ENCODE measurements at places on chromosomes 2 and 18.

DNA sequence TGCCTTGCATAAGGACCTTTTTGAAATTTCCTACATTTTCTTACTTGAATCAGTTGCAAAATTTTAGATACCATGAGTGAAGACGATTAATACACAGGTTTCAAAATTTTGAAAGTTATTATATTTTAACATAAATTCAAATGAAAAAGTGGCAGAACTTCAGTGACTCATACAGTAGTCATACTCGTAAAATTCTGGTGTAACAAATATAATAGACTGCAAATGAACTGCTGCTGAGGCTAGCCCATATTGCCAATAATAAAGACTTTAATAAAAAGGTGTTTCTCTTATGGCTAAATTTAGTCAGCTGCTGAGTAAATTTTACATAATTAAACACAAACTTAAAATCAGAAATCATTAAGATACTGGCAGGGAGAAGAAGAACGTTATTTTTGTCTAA, 36.9 kb downstream of the MSH6 start:
- no peak for DNase-seq

DNA sequence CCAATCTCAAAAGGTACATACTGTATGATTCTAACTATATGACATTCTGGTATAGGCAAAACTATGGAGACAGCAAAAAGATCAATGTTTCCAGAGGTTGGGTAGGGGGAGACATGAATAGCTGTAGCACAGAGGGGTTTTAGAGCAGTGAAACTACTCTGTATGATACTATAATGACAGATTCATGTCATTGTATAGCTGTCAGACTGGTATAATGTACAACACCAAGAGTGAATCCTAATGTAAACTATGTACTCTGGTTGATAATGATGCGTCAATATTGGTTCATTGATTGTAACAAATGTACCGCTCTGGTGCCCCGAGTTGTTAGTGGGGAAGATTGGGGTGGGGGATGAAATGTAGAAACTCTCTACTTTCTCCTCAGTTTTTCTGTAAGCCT, 172.4 kb upstream of the SPOPL start:
- DNase-seq, result no peak

- DNase-seq, result no peak
Measured at GRCh38 chr2:7467782-7468447, 550.7 kb downstream of the RNF144A start.

DNA sequence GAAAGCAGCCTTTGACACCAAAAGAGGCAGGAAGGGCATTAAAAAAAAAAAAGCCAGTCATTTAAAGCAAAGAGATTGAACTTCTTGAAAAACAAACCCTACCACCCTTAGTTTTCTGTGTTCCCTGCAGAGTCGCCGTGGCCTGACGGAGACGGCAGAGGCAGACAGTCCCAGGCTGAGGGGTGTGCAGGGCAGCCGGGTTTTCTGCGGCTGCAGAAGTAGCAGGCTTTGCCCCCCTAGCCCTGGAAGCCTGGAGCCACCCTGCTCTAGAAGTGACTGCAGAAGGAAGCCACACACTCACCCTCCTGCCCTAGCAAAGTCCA, 2.8 kb downstream of the INPP5D start:
- DNase-seq, result no peak

DNA sequence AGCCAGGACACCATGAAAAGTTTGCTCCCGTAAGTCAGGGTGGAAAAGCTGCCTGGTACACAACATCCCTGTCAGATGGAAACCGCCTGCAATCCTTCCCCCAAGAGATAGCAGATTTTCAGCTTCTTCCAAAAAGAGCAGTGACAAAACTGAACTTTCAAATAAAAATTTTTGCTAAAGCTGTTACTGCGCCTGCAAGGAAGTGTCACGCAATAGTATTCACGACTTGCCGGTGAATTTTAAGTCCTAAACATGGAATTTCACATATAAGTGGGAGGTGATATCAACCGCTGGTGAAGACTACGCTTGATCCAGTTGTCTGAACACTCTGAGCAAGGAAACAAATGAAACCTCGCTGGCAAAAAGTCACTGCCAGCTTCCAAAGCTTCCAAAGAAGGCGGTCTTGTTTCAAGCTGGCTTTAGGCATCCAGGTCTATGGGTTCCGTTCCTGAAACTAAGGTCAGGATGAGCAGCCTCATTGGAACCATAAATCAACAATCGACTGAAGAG, 2.8 kb downstream of the COL6A3 start:
- DNase-seq, result no peak

DNA sequence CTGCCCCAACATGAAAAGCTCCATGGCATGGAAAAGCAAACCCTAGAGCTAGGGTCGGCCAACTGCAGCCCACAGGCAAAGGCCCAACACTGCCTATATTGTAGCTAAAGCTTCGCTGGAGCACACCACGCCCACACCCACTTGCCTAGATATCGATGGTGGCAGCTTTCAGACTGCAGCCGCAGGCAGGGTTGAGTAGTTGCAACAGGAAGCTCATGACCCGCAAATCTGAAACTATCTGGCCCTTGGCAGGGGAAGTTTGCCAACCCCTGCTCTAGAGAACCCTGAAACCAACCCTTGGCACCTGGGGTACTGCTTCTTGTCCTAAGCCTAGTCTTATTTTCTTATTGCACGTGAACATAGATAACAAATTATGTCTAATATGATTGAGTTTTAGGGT, 250.0 kb downstream of the SOX11 start:
- no peak for DNase-seq

GRCh38 chr2:118851650-118852049, 4.2 kb upstream of the EN1 start:
- no peak for DNase-seq

DNA sequence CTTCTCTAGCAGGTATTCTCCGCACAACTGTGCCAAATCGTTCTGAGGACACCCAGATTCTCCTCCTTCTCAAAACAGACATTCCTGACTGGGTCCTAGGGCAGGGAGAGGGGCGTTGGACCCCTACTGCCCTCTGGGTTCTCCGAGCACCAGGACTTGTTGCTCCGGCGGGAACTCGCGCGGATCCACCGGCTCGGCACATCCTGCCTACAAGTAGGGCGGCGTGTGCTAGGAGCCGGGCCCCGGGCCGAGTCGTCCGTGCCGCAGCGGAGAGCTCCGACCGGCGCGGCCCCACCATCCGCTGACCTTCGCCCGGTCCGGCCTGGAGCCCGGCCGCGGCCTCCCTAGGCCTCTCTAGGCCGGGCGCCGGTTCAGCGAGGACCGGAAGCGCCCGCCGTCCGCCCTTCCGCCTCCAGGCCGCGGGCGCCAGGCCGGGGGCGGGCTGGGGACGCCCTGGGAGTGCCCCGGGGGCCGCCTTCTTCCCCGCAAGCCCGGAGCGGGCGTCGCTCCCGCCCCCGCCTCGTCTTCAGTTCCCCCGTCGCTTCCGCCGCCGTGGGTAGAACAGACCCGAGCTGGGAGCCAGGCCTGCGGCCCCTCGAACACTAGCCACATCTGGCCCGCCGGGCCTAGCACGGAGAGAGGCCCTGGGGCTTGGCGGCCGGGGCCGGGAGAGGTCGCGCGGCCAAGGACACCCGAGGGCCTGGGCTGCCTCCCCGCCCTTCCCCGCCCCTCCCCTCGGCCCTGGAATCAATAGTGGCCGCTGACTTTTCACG, 7.6 kb upstream of the ONECUT2 start:
- no peak for DNase-seq

- DNase-seq, result no peak
Measured at GRCh38 chr2:11941201-11942177, 195.1 kb downstream of the LPIN1 start.

DNA sequence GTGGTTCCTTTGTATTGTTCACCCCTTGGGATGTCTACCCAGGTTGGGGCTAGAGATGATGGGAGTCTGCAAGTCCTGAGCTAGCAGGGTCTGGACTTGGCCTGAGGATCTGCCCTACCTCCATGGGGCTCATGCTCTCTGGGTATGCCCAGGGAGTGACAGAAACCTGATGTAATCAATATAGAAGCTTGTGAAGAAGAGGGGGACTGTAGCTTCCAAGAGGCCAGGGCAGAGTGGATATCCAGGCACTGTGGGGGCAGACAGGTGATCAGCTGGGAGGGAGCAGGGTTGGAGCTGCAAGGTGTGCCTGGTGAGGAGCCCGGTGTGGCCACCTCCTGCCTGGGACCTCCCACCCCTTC, 164.2 kb downstream of the CTIF start:
- no peak for DNase-seq

GRCh38 chr2:125656190-125656589, 999.8 kb upstream of the GYPC start:
- DNase-seq, result no peak

DNA sequence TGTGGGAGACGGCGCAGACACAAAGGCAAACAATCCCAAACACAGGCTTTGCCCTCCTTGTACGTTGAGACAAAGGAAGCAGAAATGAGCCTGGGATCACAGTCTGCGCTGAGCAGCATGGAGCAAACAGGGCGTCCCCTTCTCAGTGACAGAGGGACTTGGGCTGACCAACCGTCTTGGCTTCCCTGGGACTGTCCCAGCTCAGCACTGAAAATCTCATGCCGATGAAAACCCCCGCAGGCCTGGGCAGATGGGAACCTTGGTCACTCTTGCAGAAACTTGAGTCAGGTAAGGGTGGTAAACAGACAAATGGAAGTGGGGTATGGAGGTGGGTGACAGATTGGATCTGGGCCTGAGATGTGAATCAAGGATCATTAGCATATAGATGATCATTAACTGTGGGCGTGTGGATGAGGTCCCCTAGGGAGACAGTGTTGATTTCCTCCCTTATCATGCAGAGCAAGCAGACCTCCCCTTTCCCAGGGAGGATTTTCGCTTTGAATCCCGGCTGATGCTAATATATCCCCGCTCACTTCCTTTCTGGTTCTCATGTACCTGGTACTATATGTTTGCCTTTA, 19.1 kb upstream of the SH3BP4 start:
- no peak for DNase-seq

DNA sequence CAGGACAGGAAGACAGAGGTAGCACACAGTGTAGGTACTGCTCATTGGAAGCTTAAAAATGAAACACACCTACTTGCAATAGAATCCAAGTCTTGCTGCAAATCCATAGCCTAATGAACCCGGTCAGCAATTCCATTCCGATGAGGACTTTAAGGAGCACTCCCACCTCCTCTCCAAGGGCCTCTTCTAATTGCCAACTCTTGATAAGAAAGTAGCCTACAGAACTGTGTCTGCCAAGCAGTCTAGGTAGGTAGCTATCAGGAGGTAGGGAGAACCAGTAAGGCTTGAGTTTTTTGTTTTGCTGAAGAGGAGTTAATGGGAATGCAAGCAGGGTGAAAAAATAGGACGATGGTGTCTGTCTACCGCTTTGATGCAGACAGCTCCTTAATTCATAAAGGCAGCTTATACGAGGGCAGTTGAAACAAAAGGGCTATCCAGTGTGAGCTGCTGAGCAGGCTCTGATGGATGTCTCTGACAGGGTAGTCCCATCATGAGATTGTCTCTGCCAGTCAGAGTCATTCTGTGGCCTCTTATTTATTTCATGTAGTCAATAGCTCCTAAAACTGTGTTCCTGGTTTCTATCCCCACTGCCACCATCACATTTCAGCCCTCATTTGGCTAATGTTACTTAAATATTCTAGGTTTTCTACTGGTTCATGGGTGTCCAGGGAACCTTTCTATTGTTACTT, 155.6 kb upstream of the DNMT3A start:
- DNase-seq, result no peak

GRCh38 chr2:46188041-46188716, 109.0 kb upstream of the EPAS1 start:
- DNase-seq, result no peak

- DNase-seq, result no peak
Measured at GRCh38 chr2:196925768-196926561, 542 bp downstream of the PGAP1 start.

DNA sequence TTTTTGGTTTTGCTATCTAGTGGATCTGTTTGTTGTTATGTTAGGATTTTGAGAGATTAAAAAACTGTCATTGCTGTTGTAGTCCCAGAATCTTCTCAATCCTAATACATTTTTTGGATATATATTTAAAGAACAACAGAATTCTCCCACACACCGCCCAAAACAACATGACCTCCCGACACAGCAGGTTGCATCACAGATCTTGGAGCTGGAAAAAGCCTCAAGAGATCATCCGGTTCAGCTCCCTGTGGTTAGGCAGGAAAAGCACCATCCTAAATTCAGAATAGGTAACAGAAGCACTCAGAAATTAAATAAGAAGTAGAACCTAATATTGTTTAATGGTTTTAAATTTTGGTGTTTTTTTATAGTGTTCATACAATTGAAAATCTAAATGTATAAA, 251.4 kb upstream of the STON1 start:
- no peak for DNase-seq

GRCh38 chr2:23806201-23806600, 120.7 kb downstream of the ATAD2B start:
- no peak for DNase-seq

DNA sequence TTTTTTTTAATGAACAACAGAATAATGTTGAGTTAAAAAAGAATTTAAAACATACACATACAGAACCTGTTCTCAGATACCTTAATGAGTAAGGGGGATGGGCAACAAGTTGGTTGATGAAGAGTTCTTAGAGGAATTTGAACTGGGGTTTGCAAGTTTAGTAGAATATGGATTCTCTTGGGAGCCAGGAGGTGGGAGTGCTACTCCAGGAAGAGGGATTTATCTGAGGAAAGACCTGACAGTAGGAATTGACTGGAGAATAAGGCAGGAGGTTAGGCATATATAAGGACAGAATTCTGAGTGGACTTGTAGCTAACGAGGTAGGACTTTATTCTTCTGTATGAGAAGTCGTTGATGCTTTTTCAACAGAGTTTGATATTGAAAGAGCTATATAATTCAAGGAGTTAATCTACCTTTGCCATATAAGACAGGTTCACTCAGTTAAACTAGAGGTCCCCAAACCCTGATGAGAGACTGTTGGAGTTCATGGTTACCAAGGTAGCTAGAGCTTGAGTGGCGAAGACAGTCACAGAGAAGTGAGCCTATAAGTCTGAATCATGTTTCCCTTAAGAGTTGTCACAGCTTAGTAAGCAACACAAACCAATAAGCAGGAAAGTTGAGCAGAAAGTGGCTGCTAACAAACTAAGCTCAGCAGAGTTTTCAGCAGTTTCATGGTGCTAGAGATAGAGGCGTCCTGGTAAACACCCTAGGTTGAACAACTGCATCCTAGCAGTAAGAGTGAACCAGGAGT, 88.2 kb downstream of the NCOA1 start:
- DNase-seq, result no peak

- DNase-seq, result no peak
Measured at GRCh38 chr18:63409301-63409700, 13.0 kb downstream of the VPS4B start.

All from fibroblast of skin of left biceps (primary cell).